ENCODE measurements at places on chromosomes 13 and 19.
A peak's percentile ranks its signal among the peaks of the same experiment; 100 is the strongest.

GRCh38 chr19:32862741-32863140 lies 6.8 kb downstream of the SLC7A9 start:
- DNase-seq: no peak

DNA sequence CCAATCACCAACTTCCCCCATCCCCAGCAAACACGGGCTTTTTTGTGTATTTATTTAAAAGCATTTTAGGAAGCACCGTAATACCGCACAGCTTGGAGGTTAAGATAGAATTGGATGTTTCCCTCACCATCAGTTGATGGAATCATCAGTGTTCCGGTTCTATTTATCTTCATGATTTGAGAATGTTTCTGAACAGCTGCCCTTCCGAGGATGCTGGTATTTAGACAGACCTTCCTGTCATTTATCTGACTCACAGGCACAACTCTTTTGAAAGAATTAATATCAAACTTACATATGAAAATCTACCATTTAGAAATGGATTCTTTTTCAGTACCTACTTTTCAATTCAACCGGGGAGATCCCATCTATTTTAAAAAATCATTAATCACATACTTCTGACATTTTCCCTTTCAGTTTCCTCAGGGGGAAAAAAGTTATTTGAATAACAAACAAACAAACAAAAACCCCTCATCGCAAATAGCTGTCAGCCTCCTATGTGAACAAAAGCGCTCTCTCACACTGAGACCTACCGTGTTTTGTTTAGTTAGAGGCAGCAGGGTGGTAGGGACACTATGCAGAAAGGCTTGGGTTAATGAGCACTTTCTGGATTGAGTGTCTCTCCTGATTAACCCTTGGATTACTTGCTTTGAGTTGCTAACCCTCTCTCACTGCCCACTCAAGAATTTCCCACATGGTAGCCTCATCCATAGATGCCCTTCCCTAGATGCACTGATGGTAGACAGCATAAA lies 189.3 kb downstream of the TM9SF2 start:
- no peak for DNase-seq

DNA sequence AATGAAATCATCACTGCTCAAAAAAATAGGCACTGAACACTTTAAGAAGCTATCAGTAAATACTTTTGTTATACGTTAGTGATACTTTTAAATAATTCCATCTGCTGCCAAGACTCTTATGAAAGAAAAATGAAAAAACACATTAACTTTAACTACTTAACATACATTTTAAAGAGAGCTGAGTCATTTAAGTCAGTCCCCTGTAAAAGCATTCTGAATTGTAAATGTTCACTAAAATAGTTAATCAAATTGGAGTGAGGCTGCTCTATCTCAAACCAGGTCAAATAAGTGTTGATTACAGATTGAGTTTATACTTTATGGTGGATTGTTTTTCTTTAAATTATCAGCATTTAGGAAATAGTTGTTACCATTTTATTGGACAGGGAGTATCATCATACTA lies 274.2 kb downstream of the MYO16 start:
- DNase-seq: no peak

DNA sequence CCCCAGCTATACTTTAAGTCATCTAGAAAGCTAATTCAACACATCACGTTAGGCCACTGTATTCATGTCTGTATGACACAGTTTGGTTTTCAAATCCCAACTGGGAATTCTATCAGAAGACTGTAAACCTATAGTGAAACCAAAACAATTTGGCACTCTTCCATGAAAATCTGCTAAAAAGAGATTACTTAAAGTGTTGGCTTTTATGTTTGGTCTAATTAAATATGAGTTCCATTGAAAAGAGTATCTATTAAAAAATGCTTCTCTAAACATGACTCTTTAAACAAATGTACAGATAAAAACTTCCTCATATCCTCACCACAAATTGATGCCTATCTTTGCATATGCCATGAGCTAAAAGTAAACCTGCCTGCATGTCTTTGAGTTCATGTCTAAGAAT lies 25.4 kb downstream of the PCDH9 start:
- DNase-seq: no peak

DNA sequence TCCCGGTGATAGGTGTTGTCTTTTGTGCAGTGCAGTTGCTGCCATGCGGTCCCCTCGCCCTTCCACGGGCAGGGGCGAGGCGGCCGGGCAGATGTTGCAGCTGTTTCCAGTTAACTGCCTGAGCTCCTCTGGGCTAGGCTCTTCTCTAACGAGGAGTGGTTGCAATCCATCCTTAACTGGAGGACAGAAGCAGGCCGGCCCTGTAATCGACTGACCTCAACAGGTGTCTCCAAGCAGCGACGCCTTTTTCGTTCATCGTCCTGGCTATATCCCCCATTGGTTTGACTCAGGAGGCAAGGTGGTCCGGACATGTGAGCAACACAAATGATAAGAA lies 1.9 kb upstream of the TSC22D1 start:
- DNase-seq: no peak

- no peak for DNase-seq
Measured at GRCh38 chr13:24148414-24149235, 11.9 kb upstream of the SPATA13 start.

GRCh38 chr13:23243066-23243465 lies 62.3 kb downstream of the SGCG start:
- DNase-seq: no peak

DNA sequence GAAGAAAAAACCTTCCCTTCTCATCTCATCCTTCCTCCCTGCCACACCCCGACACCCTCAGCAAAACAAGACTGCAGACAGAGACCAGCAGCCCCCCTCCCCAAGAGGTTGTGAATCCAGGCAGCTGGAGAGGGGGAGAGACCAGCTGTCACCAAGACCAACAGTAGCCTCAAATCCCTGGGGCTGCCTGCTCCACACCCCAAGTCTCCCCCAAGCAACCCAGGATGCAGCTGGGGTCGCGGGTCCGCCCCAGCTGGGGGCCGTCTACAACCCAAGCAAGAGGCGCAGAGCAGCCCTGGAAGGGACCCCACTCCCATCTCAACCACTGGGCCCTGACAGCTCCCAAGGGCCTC lies 7.1 kb downstream of the KLF16 start:
- DNase-seq: no peak

GRCh38 chr13:51811046-51811445 lies 7.1 kb upstream of the DHRS12 start:
- DNase-seq: no peak

DNA sequence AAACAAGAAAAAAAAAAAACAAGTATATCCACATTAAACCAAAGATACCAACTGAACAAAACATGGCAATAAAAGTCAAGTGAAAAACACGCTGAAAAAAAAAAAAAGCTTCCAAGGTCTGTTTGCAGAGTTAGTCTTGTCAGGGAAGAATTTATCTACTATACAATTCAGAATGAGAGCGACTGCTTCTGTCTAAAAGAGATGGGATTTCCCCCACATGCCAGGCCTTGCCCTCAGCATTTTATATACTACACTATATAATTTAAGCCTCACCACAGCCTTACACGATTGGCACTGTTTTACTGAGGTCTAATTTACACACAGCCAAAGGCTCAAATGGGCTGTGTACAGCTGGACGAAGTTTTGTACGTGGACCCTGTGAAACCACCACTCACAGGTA lies 67.3 kb downstream of the FOXO1 start:
- DNase-seq: peak; percentile 44

DNA sequence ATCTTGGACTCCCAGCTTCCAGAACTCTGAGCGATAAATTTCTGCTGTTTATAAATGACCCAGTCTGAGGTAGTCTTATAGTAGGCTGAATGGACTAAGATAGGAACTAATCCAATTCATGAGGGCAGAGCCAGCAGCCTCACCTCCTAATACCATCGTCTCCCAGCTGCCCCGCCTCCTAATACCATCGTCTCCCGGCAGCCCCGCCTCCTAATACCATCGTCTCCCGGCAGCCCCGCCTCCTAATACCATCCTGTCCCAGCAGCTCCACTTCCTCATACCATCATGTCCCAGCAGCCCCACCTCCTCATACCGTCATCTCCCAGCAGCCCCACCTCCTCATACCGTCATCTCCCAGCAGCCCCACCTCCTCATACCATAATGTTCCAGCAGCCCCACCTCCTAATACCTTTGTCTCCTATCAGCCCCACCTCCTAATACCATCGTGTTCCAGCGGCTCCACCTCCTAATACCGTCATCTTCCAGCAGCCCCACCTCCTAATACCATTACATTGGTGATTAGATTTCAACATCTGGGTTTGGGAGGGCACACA lies 2.4 kb upstream of the ARGLU1 start:
- DNase-seq: peak; percentile 22

DNA sequence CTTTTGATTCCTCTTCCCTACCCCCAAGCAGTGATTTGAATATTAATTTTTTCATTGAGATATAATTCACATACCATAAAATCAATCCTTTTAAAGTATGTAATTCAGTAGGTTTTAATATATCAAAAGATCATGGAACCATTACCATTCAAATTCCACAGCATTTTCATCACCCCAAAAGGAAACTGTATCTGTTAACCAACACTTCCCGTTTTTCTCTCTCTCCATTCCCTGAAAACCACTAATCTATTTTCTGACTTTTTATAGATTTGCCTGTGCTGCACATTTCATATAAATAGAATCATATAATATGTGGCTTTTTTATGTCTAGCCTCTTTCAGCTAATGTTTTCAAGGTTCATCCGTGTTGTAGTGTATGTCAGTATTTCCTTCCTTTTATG lies 107.1 kb downstream of the PAN3 start:
- DNase-seq: no peak

Data from activated CD4-positive, alpha-beta T cell treated with anti-CD3 and anti-CD28 coated beads, Interleukin-2, Interleukin-6, amounts not matched to agents 100 ng/mL and 50 ng/mL, durations not matched to agents 16 hours and 8 hours (primary cell).